ENCODE measurements at places on chromosomes 5 and 9. TPM values are rescaled to one million over a fixed set of nuclear protein-coding genes. Genes with fewer than 3 reads are reported as not detected.

CCL27 gene
- not detected for total RNA-seq

ANKS6 gene
- total RNA-seq, result 35.1 TPM

LRRTM2 gene
- 0.20 TPM for total RNA-seq

FGF18 gene
- total RNA-seq, result 4.6 TPM

PAEP gene
- not detected for total RNA-seq

PCDHB14 gene
- 1.4 TPM for total RNA-seq

RETREG1 gene
- 50.2 TPM for total RNA-seq

GFM2 gene
- total RNA-seq, result 16.2 TPM

CCNI2 gene
- total RNA-seq, result 0.46 TPM

CTXN3 gene
- not detected for total RNA-seq

MEIKIN gene
- not detected for total RNA-seq

SGTB gene
- total RNA-seq, result 8.3 TPM

FOXB2 gene
- not detected for total RNA-seq

TMEM252 gene
- total RNA-seq, result not detected

FSTL4 gene
- total RNA-seq, result 0.91 TPM

OLFM1 gene
- total RNA-seq, result 17.8 TPM

HSD17B3 gene
- not detected for total RNA-seq

OR1Q1 gene
- not detected for total RNA-seq

C5orf22 gene
- total RNA-seq, result 18.8 TPM

FBLL1 gene
- 0.17 TPM for total RNA-seq

KCNV2 gene
- not detected for total RNA-seq

PCDHB4 gene
- total RNA-seq, result 2.1 TPM

ADAMTS2 gene
- total RNA-seq, result 49.5 TPM

ERMP1 gene
- total RNA-seq, result 8.4 TPM

QRFP gene
- not detected for total RNA-seq

INSYN2B gene
- not detected for total RNA-seq

CNTLN gene
- 19.2 TPM for total RNA-seq

PRELID2 gene
- total RNA-seq, result 5.3 TPM

SPATA31C1 gene
- not detected for total RNA-seq

ROPN1L gene
- total RNA-seq, result 10.4 TPM

GGTA1 gene
- total RNA-seq, result 8.7 TPM

PLAC8L1 gene
- total RNA-seq, result not detected

AOPEP gene
- 410 TPM for total RNA-seq

SETX gene
- 44.3 TPM for total RNA-seq

PHF19 gene
- total RNA-seq, result 13.6 TPM

SKP2 gene
- 16.8 TPM for total RNA-seq

ARHGEF37 gene
- 8.1 TPM for total RNA-seq

PCDHA12 gene
- total RNA-seq, result 11.7 TPM

C5orf58 gene
- total RNA-seq, result not detected

ACOT12 gene
- total RNA-seq, result not detected

DAB2 gene
- 177 TPM for total RNA-seq

LAMC3 gene
- 34.6 TPM for total RNA-seq

TRIP13 gene
- total RNA-seq, result 1.0 TPM

FOXI1 gene
- not detected for total RNA-seq

CDX1 gene
- 0.30 TPM for total RNA-seq

UNC5A gene
- 0.20 TPM for total RNA-seq

Data from upper lobe of left lung (tissue), 6 donors.